Cardiac ventricle fibroblast (primary cell): ENCODE measurements at places on chromosomes 7 and 10. TPM values are rescaled to one million over a fixed set of nuclear protein-coding genes. Genes with fewer than 3 reads are reported as not detected.

Gene CLDN4
- not detected in 2 replicates for total RNA-seq

Gene ASIC3
- total RNA-seq = 0.37 TPM in 1 of 2 replicates, not detected in the other

Gene PLAC9
- total RNA-seq = 116 and 174 TPM in 2 replicates

Gene NANOS1
- total RNA-seq = 1.7 and 2.0 TPM in 2 replicates

Gene EPDR1
- total RNA-seq = 12.1 and 14.9 TPM in 2 replicates

Gene MYOZ1
- 0.12 TPM in 1 of 2 replicates, not detected in the other for total RNA-seq

Gene SFRP4
- total RNA-seq = 0.25 and 1.5 TPM in 2 replicates

Gene ZC3HAV1L
- total RNA-seq = 38.6 and 51.8 TPM in 2 replicates

Gene SEM1
- total RNA-seq = 17.3 and 43.1 TPM in 2 replicates

Gene VWA2
- total RNA-seq = 0.06 and 0.15 TPM in 2 replicates

Gene TOMM7
- 148 and 155 TPM in 2 replicates for total RNA-seq

Gene FAM24B
- 0.24 and 5.3 TPM in 2 replicates for total RNA-seq

Gene DLG5
- 28.3 and 31.9 TPM in 2 replicates for total RNA-seq

Gene NPFFR1
- total RNA-seq = not detected in 2 replicates

Gene GPR37
- total RNA-seq = 0.10 and 0.37 TPM in 2 replicates

Gene LLCFC1
- total RNA-seq = not detected in 2 replicates

Gene PPP1R17
- not detected in 2 replicates for total RNA-seq

Gene LDB3
- 0.10 and 0.31 TPM in 2 replicates for total RNA-seq

Gene PI4K2A
- 17.5 and 19.1 TPM in 2 replicates for total RNA-seq

Gene AKR1D1
- total RNA-seq = not detected in 2 replicates

Gene LIPJ
- not detected in 2 replicates for total RNA-seq

Gene RET
- 0.19 and 0.39 TPM in 2 replicates for total RNA-seq

Gene DLX6
- not detected in 2 replicates for total RNA-seq

Gene GPR15LG
- not detected in 2 replicates for total RNA-seq

Gene STAG3
- total RNA-seq = 0.87 and 2.6 TPM in 2 replicates

Gene CHPF2
- 81.6 and 93.4 TPM in 2 replicates for total RNA-seq

Gene GCC1
- total RNA-seq = 14.2 and 17.0 TPM in 2 replicates

Gene PPP1R3C
- total RNA-seq = 9.7 and 12.2 TPM in 2 replicates
